ENCODE measurements at places on chromosomes 7 and 10.
A peak's percentile ranks its signal among the peaks of the same experiment; 100 is the strongest.

- no peak for DNase-seq
Measured at GRCh38 chr10:69321865-69322264, 43.6 kb downstream of the HK1 start.

GRCh38 chr10:11743461-11744338 lies 1.5 kb downstream of the ECHDC3 start:
- DNase-seq, result no peak

GRCh38 chr10:100775386-100775785 lies 30.0 kb downstream of the PAX2 start:
- DNase-seq, result no peak

GRCh38 chr7:98162758-98163157 lies 48.5 kb upstream of the BHLHA15 start:
- no peak for DNase-seq

DNA sequence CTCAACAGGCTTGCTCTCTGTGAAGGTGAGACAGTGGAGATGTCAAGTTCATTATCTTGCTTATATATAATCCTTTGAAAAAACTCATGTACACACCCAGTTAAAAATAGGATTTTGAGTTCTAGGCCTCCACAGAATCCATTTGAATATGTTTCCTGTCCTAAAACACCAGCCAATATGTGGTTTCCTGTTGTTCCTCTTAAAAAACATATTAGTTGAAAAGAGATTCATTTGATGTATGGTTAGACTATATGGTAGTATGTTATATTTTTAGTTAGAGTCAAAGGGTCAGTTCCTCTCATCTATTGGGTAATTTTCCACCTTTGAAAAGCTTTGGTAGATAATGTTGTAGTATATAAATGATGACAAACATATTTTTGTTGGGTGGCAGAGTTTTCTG lies 16.0 kb downstream of the PPP1R9A start:
- DNase-seq, result no peak

DNA sequence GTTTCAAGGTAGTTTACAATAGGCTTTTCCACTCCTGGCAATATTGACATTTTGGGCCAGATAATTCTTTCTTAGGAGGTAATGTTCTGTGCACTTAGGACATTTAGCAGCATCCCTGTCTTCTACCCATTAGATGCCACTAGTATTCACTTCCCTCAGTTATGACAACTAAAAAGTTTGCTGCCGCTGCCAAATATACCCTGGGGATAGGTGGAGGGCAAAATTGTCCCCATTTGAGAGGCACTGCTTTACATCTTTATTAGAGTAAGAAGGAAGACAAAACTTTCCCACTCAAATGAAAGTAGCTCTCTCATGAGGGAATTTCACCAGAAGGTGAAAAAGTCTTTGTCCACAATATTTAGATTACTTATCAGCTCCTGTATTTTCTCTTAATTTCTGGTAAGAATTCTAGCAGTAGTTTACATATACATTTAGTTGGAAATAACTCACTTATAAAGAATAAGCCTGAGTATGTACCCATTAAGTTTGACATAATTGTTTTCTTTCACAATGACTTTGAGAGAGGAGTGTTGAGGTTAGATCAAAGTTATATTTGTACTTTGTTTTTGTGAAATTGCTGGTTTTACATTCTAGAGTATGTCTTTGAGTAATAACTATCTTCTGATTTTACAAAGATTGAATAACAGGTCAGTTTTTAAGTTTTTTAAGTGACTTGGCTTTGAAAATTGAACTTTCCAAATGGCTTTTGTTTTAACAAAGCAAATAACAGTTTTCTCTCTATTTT lies 46.0 kb downstream of the HELLS start:
- DNase-seq, result no peak

- no peak for DNase-seq
Measured at GRCh38 chr7:143418681-143419458, 10.2 kb upstream of the EPHA1 start.

- DNase-seq, result no peak
Measured at GRCh38 chr10:11478807-11479206, 132.6 kb downstream of the USP6NL start.

GRCh38 chr7:122709930-122710646 lies 7.4 kb upstream of the RNF148 start:
- DNase-seq, result no peak

GRCh38 chr7:16638282-16639280 lies 7.0 kb downstream of the ANKMY2 start:
- peak; percentile 40 for DNase-seq

GRCh38 chr7:32569388-32570289 lies 74.3 kb downstream of the AVL9 start:
- DNase-seq, result no peak

DNA sequence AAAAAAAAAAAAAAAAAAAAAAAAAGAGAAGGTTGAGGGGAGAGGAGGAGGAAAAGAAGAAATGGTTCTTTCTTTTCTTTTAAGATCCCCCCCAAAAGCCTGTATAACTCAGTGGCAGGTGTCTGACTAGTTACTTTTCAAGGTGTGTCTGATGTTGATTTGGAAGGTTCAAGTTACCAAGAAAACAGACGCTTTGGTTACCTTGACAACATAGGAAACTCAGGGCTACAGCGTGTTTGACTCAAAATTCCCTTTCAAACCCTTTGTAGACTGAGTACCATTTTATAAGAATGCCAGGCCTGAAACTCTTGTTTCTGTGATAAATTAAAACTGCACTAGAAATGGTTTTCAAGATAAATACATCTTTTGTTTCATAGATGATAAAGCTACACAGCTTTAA lies 286.8 kb downstream of the SKIDA1 start:
- DNase-seq, result no peak

DNA sequence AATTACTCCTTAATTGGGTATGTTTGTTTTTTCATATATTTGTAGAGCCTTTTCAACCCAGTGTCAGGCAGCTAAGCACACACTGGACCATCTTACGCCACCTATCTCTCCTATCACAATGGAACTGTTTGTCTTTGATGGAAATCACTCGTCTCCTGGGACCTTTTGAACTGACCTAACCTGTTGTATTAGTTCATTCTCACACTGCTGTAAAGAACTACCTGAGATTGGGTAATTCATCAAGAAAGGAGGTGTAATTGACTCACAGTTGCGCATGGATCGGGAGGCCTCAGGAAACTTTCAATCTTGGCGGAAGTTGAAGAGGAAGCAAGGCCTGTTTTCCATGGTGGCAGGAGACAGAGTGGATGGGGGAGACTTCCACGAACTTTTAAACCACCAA lies 182.0 kb downstream of the TCERG1L start:
- DNase-seq, result no peak

DNA sequence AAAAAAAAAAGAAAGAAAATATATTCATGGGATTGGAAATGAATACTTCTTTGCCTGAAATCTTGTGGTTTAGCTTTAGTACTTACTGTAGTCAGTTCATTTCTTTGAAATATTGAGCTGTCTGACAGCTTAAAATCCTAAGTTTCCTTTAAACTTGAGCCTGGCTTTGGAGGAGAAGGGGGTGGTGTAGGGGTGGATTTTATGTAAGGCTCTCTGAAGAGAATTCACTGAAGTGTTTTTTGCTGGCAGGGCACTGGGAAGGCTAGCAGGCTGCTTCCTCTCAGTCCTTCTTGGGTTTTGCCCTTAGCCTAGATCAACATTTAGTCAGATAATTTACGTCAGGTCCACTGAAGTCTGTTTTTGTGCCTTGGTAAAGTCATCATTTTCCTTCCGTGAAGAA lies 516.5 kb downstream of the AUTS2 start:
- DNase-seq, result no peak

DNA sequence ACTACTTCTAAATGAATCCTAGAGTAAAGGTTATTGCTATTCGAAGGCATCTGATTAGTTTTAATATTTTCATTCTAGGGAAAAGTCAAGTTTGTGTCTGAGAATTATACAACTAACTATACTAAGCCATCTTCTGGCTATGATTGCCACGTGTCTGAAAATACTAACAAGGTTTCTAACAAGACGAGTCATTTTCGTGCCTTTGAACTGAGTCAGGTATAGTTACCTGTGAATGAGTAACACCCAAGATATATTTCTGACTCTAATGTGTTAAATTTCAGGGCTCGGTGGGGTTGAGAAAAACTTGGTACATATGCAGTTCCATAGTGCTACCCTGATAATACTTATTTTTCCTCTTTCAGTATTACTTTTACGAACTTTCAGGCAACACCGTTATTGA lies 35.5 kb downstream of the TASOR2 start:
- DNase-seq, result no peak

- DNase-seq, result no peak
Measured at GRCh38 chr7:116271161-116271913, 61.0 kb downstream of the TES start.

GRCh38 chr10:133271521-133272300 lies 5.0 kb downstream of the ADAM8 start:
- no peak for DNase-seq

- DNase-seq, result no peak
Measured at GRCh38 chr7:53684693-53685092, 649.3 kb downstream of the POM121L12 start.

DNA sequence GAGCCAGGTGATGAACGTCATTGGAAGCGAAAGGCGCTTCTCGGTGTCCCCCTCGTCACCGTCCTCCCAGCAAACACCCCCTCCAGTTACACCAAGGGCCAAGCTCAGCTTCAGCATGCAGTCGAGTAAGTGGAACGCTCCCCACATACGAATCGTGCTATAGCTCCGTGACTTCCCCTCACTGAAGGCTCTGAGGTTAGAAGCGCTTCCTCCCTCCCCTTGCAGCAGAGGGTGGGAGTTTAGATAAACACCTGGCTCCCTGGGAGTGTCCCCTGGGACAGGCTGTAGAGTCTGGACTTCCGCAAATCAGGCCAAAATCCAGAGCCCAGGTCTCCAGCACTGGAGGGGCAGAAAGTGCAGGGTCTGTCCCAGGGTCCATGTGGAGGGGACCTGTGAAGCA lies 105.0 kb upstream of the NPS start:
- DNase-seq, result no peak

DNA sequence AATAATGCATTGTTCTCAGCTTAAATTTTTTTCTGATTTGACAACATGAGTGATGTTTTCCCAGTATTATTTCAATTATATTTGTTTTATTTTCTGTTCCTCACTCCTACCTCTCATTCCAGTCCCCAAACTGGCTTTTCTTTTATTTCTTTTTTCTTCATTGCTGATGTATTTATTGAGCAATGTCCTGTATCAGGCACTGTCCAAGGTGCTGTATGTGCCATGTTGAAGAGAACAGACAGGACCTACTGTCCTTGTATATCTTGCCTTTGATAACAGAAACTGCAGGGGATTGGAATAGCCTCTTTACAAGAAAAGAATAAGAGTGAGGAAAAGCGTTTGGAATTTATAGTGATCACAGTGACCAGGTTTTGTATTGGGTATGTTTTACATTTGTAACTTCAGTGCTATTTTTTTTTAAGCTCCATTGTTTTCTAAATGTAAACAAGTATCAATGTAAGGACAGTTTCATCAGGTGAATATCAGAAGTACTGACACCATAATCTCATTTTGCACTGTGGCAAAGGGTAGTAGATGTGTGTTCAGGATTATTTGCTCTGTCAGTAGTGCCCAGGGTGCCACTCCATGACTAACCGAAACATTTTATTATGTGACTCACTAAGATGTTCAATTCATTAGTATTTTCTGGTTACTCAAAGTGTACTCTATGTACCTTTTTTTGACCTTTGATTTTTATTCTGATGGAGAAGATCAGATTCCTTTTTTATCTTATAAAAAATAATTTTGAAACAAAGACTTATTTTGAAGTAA lies 15.6 kb upstream of the CLDN12 start:
- no peak for DNase-seq

DNA sequence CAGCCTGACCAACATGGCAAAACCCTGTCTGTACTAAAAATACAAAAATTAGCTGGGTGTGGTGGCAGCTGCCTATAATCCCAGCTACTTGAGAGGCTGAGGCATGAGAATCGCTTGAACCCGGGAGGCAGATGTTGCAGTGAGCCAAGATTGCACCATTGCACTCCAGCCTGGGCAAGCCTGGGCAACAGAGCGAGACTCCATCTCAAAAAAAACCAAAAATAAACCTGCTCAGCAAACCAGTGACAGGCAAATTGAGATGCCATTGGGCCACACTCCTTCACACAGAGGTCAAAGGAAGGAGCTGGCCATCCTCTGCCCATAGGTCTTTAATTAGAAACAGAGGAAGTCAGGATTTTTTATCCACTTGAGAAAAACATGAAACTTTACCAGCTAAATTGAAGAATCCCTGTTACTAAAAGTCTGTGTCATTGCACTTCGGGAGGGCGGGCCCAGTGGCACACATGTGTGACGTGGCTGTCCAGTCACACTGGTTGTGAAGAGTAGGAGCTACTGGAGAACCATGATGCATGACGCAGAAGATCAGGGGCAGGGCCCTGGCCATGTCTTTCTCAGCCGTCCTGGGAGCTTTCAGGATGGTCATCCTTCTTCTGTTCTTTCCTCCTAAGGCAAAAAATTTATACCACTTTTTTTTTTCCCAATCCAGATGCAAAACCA lies 118.3 kb upstream of the ZNF438 start:
- DNase-seq, result no peak

DNA sequence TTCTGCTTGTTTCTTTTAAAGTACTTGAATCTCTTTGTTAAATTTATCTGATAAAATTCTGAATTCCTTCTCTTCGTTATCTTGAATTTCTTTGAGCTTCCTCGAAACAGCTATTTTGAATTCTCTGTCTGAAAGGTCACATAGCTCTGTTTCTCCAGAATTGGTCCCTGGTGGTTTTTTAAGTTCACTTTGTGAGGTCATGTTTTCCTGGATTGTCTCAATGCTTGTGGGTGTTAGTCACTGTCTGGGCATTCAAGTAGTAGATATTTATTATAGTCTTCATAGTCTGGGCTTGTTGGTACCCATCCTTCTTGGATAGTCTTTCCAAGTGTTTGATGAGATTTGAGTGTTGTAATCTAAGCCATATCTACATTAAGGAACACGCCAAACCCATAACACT lies 1060.6 kb downstream of the LRMDA start:
- DNase-seq, result no peak

GRCh38 chr7:26356929-26357798 lies 65.5 kb downstream of the SNX10 start:
- DNase-seq, result no peak

GRCh38 chr7:31126976-31127375 lies 74.9 kb downstream of the ADCYAP1R1 start:
- peak; percentile 5 for DNase-seq

DNA sequence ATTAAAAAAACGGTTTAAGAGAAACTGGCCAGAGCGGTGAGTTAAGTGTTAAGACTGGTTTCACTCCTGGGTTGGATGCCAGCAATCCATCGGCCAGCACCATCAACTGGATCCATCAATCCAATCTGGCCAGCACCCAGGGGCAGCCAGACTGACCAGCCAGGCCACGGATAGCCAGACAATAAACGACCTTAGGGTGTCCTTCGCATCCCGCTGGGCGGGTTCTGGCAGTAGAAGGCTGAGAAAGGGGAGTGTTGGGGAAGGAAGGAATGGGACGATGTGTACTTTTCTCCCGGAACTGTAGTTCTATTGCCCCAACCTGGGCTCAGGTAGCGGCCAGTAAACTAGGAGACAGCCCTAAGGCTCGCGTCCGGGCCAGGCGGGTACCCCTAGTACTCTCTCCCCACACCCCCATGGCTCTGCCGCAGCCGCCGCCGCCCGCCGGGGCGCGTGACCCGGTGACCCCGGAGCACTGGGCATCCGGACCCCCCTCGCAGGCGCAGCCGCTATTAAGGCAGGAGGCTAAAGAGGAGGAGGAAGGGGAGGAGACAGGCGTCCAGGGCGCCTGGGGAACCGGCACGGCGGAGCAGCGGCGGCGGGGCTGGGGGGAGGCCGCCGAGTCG lies at the start of gene CASD1:
Gene CASD1, plus strand, starts transcription at position 546 of the 623 bp plus-strand sequence. CDS start 276 bp downstream, outside the sequence.
- DNase-seq, result peak; percentile 51

All from NCI-H2227 treated with DMSO at 0.1 percent for 48 hours (cell line).